M059J (cell line): ENCODE measurements at places on chromosomes 2 and 18.

DNA sequence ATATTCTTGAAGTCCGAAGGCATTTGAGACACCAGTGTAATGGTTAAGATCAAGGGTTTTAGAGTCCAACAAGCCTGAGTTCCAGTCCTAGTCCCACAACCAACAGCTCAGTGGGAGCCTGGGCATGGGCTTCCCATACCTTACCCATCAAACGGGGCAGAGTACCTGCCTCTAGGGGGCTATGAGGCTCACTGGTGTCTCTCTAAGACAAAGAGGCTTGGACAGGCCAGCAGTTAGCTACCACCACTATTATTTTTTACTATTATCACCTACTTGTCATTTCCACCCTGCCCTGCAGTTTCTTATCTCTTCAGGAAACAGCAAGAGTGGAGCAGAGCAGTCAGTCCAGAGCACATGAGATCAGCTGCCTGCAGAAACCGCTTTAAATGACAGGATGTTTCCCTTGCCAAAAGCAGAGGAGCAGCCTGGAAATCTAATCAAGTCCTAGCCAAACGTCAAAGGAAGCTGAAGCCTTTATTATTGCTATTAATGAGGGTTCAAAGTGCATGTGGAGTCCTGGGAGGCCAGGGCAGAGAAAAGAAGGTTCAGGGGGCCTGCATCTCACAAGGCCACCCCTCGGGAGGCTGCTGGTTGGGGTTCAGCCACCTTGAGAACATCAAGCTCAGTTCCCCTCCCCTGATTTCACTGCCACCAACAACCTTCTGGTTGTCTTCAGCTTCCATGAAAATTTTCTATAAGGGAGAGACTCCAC is 66.6 kb downstream of the STPG4 start:
- peak; percentile 33 for DNase-seq

GRCh38 chr2:206799083-206799482 is 33.7 kb downstream of the FASTKD2 start:
- DNase-seq, result peak; percentile 10

DNA sequence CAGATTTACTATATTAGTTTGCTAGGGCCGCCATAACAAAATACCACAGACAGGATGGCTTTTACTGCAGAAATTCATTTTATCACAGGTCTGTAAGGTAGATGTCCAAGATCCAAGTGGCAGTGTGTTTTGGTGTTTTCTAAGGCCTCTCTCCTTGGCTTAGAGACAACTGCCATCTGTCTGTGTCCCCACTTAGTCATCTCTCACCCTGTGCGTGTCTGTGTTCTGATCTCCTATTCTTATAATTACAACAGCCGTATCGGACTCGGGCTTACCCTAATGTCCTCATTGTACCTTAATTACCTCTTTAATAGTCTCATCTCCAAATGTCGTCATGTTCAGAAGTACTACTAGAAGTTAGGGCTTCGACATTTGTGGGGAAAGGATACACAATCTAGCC is 362.3 kb upstream of the CDH19 start:
- no peak for DNase-seq

- no peak for DNase-seq
Measured at GRCh38 chr2:21657445-21657844, 533.7 kb downstream of the TDRD15 start.

- no peak for DNase-seq
Measured at GRCh38 chr2:227134591-227134990, 29.4 kb downstream of the COL4A4 start.

- DNase-seq, result no peak
Measured at GRCh38 chr2:189514104-189514503, 66.5 kb downstream of the SLC40A1 start.

DNA sequence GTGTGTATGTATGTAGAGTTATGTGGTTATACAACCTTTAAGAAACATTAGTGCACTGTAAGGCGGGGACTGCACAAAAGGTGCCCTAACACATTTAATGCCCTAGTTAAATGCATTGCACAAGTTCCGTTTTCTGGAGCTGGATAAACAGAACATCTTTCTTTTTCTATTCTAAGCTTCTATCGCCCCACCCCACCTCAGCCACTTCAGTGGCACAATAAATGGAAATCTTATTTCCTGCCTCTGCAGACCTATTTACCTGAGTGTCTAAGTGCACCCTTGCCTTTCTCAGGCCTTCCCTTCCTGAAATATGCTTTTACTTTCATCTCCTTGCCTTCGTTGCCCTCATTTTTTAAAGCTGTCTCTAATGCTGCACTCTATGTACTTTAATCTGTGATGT is 123.5 kb downstream of the TANC1 start:
- no peak for DNase-seq

- no peak for DNase-seq
Measured at GRCh38 chr18:3513481-3513880, 63.5 kb downstream of the TGIF1 start.

DNA sequence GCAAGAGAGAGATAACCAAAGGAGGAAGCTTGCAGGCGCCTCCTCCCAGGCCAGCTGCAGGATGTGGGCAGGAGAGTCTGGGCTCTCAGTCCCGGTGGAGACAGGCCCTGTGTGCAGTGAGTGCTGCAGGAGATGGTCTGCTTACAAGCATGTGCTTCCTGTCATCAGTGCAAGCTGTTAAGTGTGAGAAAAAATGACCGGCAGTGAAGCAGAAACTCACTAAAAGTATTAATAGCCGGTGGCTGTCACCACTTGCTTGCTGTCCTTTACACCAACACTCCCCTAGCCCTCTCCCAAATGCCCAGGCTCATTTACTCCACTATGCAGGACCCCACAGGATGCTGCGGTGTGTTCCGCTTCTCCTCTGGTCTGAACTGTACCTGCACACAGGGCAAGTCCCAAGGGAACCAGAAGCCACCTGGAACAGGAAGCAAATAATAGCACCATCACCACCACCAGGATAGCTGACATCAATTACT is 435.6 kb upstream of the HS6ST1 start:
- no peak for DNase-seq

DNA sequence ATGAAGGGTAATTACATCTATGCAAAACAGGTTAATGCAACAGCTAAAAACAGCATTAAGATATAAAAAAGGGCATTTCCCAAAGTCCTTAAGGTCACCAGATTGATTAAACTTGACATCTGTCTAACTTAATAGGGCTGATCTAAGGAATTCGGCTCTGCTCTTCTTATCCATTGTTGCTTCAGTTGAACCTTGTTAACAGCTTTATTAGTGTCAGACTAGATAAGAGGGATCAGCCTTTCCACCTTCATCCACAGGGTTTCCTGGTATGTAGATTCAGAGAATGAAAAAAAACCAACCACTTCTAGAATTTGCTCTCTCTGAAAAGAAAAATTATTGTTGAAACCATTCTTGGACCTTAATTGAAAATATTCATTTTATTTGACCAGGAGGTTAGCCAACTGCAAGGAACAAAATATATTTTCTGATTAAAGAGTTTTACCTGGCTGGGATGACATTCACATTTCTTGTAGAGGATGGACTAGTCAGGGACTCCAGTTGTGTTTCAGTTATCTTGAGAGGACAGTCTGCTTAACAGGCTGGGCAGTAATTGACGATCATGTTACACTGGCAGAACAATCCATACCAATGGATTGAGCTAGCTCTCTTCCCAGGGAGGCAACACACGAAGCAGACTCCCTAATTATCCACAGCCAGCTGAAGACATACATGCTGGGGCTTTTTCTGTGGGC is 357.4 kb upstream of the ACVR2A start:
- no peak for DNase-seq

DNA sequence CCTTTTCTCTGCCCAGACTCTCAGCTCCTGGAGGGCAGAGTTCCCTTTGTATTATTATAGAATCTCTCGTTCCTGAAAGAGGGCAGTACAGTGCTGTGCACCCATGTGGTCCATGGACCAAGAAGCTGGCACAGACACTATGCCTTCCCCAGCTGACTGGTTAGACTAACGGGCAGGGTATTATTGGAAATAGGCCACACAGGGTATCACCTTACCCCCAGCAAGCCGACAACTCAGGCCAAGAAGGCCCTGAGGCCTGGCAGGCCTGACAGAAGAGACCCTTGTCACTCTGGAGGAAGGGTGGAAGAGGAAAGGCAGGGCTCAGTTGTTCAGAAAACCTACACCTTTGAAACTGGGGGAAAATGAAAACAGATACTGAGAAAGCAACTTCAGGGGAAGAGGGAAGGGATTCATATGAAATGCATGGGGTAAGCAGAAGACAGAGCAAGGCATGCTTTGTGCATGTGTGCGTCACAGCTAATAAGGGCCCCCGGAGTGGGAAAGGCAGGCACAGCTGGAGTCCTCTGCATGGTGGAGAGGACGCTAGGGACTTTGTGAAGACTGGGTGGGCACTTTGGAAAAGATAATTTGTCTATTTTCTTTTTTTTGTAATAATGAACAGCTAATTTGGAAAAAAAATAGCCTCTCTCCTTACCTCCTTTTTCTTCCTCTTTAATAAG is 476.8 kb upstream of the CELF4 start:
- no peak for DNase-seq

DNA sequence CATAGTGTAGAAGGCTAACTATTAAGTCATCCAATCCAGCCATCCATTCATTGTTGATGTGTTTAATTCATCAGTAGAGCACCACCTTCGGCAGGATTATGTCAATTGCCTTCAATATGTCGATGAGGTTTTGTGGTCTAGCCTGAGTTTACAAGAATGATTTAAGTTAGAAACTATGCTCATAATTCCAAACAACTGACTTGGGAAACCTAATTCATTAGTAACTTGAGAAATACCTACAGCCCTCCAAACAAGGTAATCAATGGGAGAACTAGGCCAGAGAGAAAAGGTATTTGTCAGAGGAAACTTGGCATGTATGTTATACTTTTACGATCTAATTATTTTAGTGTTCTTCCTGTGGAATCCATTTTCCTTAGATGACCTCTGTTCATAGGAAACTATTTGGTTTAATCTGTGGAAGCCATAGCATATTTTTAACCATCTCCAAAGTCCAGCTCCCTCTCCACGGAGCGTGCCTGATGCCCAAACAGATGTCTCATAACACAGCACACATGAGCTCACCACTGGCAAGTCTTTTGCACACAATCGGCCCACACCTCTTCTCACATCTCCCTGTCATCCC is 148.5 kb downstream of the GFPT1 start:
- peak; percentile 88 for DNase-seq

- no peak for DNase-seq
Measured at GRCh38 chr2:22377268-22377667, 1007.7 kb upstream of the KLHL29 start.

DNA sequence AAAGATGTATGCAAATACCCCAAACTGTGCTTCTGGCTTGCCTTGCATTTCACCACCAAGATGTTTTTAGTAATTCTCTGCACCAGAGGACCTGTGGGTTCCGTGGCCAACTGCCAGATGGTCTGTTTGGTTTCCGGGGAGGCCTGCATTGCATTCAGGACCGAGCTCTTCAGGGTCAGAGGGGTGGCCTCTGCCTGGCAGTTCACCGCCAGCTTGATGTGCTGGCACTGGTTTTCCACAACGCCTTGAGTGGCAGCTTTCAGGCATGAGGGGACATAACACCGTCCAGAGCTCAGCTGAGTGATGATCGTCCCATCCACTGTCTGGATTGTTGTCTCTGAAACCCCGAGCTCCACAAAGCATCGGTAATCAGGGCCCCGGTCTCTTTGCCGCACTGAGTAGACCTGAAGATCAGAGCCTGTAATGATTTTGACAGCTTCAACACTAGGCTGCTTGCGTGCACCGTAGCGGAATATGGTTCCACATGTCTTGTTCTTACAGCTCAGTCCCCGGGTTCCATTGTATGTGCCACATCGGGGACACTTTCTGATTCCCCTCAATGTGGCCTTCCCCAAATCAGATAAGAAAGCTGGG is 9.4 kb downstream of the C2orf42 start:
- DNase-seq, result no peak

- peak; percentile 43 for DNase-seq
Measured at GRCh38 chr18:79950515-79951341, 725 bp downstream of the SLC66A2 start.

DNA sequence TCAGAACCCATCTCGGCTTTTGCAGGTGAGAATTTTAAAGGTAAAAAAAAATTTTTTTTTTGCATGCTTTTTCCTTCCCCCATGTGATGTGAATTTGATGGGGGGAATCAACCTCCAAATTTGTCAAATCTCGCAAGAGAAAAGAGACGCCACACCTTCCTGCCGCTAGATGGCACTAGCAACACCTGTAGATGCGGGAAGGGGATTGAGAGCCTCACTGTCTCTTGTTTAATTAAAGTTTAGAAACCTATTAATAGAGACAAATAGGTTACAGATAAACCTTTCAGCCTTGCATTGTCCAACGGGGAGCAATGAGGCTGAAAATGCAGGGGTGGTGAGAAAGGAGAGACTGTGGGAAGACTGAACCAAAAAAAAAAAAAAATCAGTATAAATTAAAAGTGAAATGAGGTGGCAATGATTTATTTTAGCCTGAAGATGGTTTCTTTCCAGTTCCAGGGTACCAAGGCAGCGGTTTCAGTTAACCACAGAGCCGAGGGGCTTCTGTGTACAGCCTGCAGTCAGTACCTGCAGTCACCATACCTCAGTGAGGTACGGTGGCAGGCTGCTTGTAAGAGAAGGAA is 84.6 kb downstream of the NRP2 start:
- DNase-seq, result peak; percentile 59

DNA sequence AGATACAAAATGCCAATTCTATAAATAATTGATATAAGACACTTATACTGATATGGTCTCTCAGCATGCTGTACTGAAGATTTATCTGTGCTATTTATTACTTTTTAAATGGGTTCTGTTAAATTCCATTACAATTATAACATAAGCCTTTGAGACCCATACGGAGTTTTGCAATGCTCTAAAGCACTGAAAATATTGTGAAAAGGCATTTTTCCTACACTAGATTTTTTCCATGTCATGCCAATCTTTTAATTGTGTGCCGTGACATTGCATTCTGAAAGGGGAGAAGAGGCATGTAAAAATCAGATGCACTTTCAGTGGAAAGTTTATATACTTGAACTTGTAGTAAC is 46.5 kb downstream of the EFEMP1 start:
- no peak for DNase-seq

DNA sequence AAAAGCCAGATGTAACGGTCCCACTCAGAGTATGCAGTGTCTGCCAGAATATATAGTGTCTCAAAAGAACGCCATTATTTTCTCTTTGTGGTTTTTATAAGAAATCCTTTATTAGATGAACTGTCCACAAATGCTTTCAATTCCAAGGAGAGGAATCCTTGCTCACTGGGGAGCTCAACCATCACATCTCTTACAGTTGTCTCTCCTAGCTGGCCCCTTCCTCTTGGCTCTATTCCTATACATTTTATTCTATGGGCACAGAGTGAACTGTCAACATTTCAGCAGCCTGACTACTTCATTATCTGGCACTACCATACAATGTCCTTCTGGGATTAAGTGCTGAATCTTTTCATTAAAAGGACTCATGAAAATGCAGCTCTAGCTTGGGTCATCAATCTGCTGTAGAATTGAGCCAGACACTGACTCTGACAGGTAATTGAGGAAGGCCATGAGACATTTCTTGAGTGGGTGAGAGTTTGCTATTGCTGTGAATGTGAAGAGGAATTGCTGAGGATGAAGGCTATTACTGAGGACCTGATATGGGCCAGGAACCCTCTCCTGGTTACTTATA is 96.5 kb upstream of the THOC1 start:
- no peak for DNase-seq
